ENCODE measurements at places on chromosomes 7 and 10. TPM values are rescaled to one million over a fixed set of nuclear protein-coding genes. Genes with fewer than 3 reads are reported as not detected.

DNA sequence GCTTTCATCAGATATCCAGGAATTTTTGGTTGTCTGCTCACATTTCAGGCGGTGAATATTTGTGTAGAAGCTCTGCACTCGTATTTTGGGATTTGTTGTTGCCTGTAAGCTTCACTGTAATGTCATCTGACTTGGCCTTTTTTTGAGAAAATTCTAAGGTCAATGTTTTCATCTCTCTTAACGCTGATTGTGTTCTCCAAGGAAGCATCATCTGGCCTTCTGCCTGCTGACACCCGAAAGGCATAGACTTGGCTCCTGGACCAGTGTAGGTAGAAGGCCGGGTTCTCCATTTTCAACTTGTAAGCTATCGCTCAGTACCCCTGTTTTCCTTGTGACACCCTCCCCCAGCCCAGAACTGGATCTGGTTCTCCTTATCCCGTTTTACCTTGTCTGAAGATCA is 44.2 kb downstream of the SLC13A1 start:
- no peak overlapping the region for H3K4me3 ChIP-seq
- no peaks in the 10 kb centered on the region for H3K4me1 ChIP-seq
- DNase-seq = no peak
- no peaks in the 10 kb centered on the region for H3K36me3 ChIP-seq

GRCh38 chr7:47293884-47294555 is 287.9 kb downstream of the TNS3 start:
- no peak overlapping the region for H3K4me3 ChIP-seq
- H3K36me3 ChIP-seq = peaks cover 7% of the 10 kb centered on the region
- H3K4me1 ChIP-seq = peaks cover 20% of the 10 kb centered on the region

DNA sequence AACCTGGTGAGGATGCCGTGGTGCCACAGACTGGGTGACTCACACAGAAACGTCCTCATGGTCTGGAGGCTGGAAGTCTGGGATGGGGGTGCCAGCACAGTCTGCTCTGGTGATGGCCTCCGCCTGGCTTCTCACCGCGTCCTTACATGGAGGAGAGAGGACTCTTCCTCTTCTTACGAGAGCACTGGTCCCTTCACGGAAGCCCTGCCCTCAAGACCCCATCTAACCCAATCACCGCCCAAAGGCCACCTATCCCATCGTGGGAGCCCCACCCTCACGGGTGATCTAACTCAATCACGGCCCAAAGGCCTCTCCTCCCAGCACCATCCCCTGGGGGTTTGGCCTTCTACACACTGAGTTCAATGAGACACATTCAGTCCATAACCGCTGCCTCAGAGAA is 137.7 kb downstream of the PTPRN2 start:
- peak; percentile 39 for DNase-seq
- no peak overlapping the region for H3K4me3 ChIP-seq
- no peaks in the 10 kb centered on the region for H3K27me3 ChIP-seq
- H3K4me1 ChIP-seq = no peaks in the 10 kb centered on the region

DNA sequence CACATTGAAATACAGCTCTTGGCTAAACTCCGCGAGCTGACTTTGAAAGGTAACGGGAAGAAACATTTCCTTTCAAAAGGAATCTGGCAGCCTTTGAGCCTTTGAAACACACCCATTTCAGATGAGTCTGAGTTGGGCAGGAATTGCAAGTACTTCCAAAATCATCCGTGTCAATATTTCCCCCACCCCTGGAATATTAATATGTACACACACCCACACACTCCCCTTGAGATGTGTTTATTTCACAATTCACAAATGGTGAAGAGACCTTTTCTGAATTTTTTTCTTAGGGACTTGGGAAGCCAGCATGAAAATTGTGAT is 438.7 kb upstream of the NRP1 start:
- H3K4me3 ChIP-seq = no peak overlapping the region
- no peaks in the 10 kb centered on the region for H3K36me3 ChIP-seq
- peak; percentile 74 for DNase-seq

FAM131B gene
- total RNA-seq = 0.82 TPM

All from kidney (tissue), 22 donors.